SK-N-SH (cell line): ENCODE measurements at places on chromosomes 7 and 10. TPM values are rescaled to one million over a fixed set of nuclear protein-coding genes. Genes with fewer than 3 reads are reported as not detected.

GDF10 gene
- polyA plus RNA-seq = 0.02 TPM in 1 of 2 replicates, not detected in the other

RARRES2 gene
- polyA plus RNA-seq = 0.26 and 0.43 TPM in 2 replicates

ATP6V0A4 gene
- polyA plus RNA-seq = not detected in 2 replicates

OLAH gene
- not detected in 2 replicates for polyA plus RNA-seq

CHAT gene
- polyA plus RNA-seq = 0.08 TPM in 1 of 2 replicates, not detected in the other

UCMA gene
- not detected in 2 replicates for polyA plus RNA-seq

TSPAN33 gene
- polyA plus RNA-seq = 6.9 and 7.2 TPM in 2 replicates

MOGAT3 gene
- not detected in 2 replicates for polyA plus RNA-seq

PDE1C gene
- 4.6 and 7.3 TPM in 2 replicates for polyA plus RNA-seq

PLEKHS1 gene
- not detected in 2 replicates for polyA plus RNA-seq

KEL gene
- polyA plus RNA-seq = 0.05 and 0.18 TPM in 2 replicates

MLXIPL gene
- 0.21 and 0.32 TPM in 2 replicates for polyA plus RNA-seq

MBL2 gene
- polyA plus RNA-seq = not detected in 2 replicates

GPR15LG gene
- not detected in 2 replicates for polyA plus RNA-seq

PROSER2 gene
- polyA plus RNA-seq = 0.86 and 0.95 TPM in 2 replicates

MYPN gene
- 0.43 and 0.73 TPM in 2 replicates for polyA plus RNA-seq

DENND2A gene
- 2.1 and 3.5 TPM in 2 replicates for polyA plus RNA-seq

FAM20C gene
- 6.8 and 12.7 TPM in 2 replicates for polyA plus RNA-seq

ZNF138 gene
- polyA plus RNA-seq = 4.9 and 6.6 TPM in 2 replicates

TMEM60 gene
- polyA plus RNA-seq = 24.8 and 32.5 TPM in 2 replicates

CHST15 gene
- 0.02 TPM in 2 replicates for polyA plus RNA-seq

ERVW-1 gene
- polyA plus RNA-seq = not detected in 2 replicates

CALN1 gene
- not detected in 2 replicates for polyA plus RNA-seq

ZNF107 gene
- 1.9 and 2.0 TPM in 2 replicates for polyA plus RNA-seq
